Stimulated activated CD4-positive, alpha-beta T cell treated with anti-CD3 and anti-CD28 coated beads, TNF-alpha, amount 100 ng/mL, for 24 hours (primary cell): ENCODE measurements at places on chromosomes 1 and 21.

DNA sequence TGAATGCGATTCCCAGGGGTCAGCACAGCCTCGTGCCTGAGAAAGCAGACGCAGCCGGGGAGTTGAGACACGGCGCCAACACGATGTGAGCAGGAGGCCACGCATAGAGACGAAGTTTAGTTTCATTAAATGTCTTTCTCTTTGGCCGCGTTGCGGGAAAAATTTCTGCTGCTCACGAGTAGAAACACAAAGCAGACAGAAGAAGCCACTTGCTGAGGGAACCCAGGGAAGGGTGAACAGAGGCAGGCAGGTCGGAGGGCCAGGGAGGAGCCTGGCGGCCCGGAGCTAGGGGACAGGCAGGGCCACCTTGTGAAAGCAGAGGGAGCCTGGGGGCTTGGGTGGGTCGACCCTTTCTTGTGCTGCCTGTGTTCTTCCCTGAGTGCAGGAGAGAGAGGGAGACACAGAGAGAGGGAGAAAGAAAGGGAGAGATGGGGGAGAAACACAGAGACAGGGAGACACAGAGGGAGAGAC, 33.2 kb downstream of the POFUT2 start:
- no peak for DNase-seq

DNA sequence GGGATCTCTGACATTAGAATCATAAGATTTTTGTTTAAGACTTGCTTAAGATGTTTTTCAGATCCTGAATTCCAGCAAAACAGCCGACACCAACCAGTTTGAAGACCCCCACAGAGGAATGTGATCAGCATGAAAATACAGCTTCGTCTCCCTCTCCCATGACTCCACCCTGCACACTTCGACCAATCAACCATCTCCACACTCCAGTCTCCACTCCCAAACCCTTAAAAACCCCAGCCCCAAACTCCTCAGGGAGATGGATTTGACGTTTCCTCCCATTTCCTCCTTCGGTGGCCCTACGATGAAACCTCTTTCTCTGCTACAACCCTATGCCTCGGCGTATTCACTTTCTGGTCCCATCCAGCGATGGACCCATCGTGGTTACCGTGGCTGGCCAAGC, 30.1 kb upstream of the KIF26B start:
- DNase-seq = no peak

GRCh38 chr1:173020138-173020750, 30.5 kb downstream of the TNFSF18 start:
- no peak for DNase-seq

DNA sequence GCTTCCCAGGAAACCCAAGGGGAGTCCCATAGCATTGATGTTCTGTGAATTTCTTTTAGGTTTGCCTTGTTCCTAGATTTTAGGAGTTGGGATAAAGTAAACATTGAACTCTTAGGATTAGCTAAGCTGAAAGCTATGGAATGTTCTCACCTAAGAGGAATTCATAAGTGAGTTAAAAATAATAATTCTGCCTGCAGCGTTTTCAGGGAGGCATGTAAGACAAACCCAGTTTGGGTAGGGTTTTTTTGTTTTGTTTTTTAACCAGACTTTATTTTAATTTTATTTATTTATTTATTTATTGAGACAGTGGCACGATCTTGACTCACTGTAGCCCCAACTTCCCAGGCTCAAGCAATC, 28.9 kb upstream of the CD101 start:
- DNase-seq = no peak

DNA sequence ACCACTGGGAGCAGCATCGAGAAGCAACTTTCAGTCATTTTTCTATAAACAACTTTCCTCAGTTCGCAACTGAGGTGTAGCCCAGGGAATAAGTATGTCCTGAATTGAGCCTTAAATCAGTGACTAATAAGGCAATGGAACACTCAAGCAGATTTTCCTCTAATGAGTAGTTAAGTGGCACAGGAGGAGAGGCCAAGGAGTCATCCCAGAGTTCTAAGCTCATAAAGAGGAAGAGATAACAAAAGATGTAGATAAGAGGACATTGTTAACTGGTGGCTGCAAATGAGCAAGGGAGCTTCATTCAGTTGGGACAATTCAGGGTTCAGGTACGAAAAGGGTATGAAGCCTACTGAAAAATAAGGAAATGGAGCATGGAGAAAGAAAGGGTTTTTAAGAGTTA, 64.5 kb downstream of the LRRC40 start:
- DNase-seq = no peak

DNA sequence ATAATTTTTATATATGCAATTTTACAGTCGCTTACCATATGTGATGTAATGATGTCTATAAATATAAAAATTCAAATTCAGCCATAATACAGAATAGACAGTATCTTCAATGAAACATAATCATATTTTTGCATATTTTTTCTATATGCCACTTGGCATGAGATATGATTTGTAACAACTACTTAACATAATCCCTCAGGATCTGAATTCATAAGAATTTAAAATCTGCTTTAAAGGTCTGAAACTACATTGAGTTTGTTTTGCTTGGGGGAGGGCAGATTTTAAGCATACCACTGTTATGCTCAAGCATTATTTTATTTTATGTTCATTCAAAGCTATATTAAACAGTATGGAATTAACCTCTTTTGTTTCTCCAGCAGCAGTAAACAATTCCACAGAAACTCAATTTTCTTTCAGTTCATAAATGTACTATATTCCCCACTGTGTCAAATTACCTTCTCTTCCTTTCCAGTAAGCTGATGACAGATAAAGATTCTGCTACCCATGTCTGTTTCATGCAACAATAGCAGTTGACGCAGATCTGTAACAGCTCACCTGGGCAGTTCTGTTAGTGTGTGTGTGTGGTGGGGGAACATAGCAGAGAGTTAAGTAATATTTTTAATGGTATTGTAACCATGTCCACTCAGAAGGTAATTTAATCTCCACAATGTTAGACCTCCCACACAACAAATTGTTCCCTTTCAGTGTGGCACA, 224.8 kb downstream of the NTNG1 start:
- no peak for DNase-seq

DNA sequence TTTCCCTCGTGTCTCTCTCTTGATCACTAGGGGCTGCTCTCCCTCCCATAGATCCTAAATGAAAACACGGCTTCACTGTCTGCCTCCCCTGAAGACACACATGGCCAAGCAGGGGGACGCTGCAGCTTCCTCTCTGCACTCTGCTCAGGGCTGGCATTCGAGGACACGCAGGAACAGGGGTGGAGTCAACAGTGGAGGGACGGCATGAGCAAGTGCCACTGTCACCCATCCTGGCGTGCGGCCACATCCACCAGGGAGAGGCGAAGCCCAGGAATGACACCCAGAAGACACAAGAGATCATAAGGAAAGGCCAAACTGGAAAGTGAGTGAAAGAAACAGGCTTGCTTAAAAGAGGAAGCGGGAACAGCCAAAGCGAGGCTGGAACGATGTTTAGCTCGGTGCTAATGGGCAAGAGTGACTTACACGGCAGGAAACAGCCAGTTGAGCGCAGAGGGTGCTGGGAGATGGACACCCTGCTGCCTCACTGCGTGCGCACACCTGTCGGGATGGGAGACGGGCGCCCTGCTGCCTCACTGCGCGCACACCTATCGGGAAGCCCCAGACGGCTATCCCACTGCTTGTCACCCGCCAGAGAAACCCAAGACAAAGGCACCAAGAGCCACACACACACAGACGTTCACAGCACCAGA, 13.6 kb upstream of the C1QTNF12 start:
- DNase-seq = no peak

DNA sequence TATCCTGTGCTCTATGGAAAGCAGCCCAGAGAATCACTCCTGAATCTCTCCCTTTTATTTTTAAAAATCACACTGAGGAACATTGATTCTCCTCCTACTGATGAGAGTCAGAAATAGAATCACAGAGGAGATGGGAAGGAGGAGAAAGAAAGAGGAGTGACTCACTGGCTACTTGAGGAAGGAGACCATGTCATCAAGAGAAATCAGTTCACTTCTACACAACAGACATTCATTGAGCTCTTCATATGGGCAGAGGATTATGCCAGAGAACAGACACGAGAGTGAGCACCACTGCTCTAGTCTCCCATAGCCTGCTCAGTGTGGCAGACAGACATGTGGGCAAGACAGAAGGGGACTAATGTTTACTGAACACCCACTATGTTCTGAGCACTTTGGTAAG, 44.2 kb downstream of the RAB3B start:
- no peak for DNase-seq

- no peak for DNase-seq
Measured at GRCh38 chr1:43935711-43936427, 2.3 kb downstream of the ARTN start.

DNA sequence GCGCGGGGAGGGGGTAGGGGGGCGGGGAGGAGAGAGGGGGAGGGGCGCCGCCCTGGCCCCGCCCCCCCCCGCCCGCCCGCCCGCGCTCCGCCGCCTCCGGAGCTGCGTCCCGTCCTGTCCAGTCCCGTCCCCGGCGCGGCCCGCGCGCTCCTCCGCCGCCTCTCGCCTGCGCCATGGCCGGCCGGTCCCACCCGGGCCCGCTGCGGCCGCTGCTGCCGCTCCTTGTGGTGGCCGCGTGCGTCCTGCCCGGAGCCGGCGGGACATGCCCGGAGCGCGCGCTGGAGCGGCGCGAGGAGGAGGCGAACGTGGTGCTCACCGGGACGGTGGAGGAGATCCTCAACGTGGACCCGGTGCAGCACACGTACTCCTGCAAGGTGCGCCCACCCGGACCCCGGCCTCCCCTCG, at the start of gene AGRN:
Gene AGRN (plus strand): TSS at position 121 of the 405 bp plus-strand sequence. CDS start 53 bp downstream, at position 174.
- DNase-seq = no peak

GRCh38 chr1:214793708-214794107, 190.7 kb downstream of the CENPF start:
- DNase-seq = no peak

GRCh38 chr1:107572674-107573211, 392.2 kb downstream of the VAV3 start:
- no peak for DNase-seq

GRCh38 chr1:221907166-221907932, 165.5 kb upstream of the DUSP10 start:
- DNase-seq = no peak

DNA sequence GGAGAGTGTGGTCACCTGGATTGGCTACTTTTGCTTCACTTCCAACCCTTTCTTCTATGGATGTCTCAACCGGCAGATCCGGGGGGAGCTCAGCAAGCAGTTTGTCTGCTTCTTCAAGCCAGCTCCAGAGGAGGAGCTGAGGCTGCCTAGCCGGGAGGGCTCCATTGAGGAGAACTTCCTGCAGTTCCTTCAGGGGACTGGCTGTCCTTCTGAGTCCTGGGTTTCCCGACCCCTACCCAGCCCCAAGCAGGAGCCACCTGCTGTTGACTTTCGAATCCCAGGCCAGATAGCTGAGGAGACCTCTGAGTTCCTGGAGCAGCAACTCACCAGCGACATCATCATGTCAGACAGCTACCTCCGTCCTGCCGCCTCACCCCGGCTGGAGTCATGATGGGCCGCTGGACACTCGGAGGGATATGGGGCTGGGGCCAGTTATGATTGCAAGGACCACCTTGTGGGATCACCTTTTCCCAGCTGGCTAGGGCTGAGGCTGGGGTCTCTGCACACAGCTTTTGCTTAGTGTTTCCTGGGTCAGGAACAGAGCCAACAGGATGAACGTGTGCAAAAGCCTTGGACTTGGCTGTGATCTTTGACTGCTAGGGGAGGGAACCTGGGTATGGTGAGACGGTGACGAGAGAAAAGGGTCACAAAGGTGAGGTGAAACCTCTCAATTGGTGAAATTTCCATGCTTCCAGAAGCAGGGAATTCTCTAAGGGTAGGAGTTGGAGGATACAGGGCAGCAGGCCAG, 4.3 kb upstream of the GNAI3 start:
- no peak for DNase-seq

GRCh38 chr1:93031711-93032110, 47.4 kb upstream of the MTF2 start:
- DNase-seq = no peak

GRCh38 chr1:182211386-182211785, 149.9 kb upstream of the ZNF648 start:
- no peak for DNase-seq

- peak; percentile 47 for DNase-seq
Measured at GRCh38 chr1:89724369-89725010, 91.6 kb downstream of the LRRC8C start.

DNA sequence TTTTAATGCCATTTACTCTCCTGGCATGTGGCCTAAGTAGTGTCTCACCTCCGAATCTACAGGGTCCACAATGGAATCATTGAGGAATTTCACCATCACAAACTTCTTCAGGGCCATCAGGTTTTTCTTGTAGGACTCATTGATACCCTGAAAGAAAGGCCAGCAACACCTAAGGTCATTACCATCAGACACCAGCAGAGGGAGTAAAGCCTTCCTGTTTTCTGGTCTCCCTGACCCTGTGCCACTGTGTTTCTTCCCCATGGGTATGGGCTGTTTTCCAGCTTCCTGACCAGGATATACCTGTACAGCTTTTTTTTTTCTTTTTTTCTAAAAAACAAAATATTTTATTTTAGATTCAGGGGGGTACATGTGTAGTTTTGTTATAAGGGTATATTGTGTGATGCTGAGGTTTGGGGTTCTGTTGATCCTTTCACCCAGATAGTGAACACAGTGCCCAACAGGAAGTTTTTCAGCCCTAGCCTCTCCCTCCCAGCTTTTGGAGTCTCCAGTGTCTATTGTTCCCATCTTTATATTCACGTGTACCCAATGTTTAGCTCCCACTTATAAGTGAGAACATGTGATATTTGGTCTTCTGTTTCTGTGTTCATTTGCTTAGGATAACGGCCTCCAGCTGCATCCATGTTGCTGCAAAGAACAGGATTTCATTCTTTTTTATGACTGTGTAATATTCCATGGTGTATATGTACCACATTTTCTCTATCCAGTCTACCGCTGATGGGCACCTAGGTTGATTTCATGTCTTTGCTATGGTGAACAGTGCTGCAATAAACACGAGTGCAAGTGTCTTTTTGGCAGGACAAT, 18.3 kb downstream of the PPT1 start:
- peak; percentile 44 for DNase-seq

- no peak for DNase-seq
Measured at GRCh38 chr1:147717051-147717705, 43.2 kb downstream of the GJA5 start.

- no peak for DNase-seq
Measured at GRCh38 chr1:235511470-235512240, 7.4 kb upstream of the B3GALNT2 start.

GRCh38 chr1:22553991-22554522, 9.2 kb upstream of the EPHA8 start:
- no peak for DNase-seq
